Anterior cingulate cortex (tissue), 58 donors: ENCODE measurements at places on chromosomes 6 and 20.
A peak's percentile ranks its signal among the peaks of the same experiment; 100 is the strongest.

- no peak for DNase-seq
Observed at GRCh38 chr6:97666889-97667288, 383.9 kb upstream of the MMS22L start.

GRCh38 chr6:57104336-57104735 is 14.3 kb downstream of the ZNF451 start:
- no peak for DNase-seq

- DNase-seq, result no peak
Observed at GRCh38 chr6:1593958-1594314, 15.8 kb upstream of the FOXC1 start.

DNA sequence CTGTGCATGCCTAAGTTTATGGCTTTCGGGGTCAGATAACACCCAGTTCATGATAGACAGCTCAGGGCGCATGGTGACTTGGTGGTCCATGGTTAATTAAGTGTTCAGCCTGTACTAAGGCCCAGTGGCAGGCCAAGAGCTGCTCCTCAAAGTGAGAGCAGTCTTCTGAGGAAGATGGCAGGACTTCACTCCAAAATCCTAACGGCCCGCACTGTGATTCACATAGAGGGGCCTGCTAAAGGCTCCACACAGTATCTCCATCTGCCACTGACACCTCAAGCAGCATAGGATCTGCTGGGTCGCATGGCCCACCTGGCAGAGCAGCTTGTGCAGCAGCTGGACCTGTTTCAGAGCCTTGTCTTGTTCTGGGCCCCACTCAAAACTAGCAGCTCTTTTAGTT is 10.6 kb upstream of the CST7 start:
- no peak for DNase-seq

GRCh38 chr6:30007132-30007764 is 53.8 kb upstream of the POLR1H start:
- DNase-seq, result no peak

GRCh38 chr6:53322188-53323029 is 26.3 kb downstream of the ELOVL5 start:
- no peak for DNase-seq

DNA sequence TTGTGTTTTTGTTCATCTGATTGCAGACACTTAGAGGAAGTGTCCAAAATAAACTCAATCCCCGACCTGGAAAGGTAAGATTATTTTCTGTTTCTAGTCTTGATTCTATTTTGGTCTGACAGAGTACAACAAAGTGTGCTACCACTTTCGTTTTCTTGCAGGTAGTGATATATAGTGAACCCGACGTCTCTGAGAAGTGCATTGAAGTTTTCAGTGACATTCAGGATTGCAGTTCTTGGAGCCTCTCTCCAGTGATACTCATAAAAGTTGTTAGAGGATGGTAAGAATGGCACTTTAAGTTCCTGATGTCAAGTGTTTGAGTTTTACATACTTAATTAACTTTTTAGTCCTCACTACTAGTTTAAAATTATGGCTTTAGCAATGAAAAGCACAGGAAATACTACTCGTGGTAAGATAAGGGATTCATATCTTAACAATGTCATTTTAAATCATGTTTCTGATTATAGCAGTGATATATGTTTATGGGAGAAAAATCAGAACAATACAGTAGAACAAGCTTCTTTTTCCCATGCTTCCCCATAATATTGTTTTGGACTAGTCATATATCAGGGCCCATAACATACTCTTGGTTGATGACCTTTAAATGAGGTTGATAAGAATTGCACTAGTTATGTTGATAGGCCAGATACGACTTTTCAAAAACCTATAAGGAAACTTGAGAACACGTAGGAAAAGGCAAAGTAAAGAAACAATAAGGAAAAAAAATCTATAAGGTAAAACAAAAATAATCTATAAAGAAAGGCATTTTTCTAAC is 104.0 kb downstream of the RTN4IP1 start:
- no peak for DNase-seq

- no peak for DNase-seq
Observed at GRCh38 chr6:7150381-7151064, 42.8 kb downstream of the RREB1 start.

GRCh38 chr6:54467384-54467783 is 159.1 kb downstream of the TINAG start:
- DNase-seq, result no peak

- no peak for DNase-seq
Observed at GRCh38 chr6:51265426-51265825, 446.8 kb downstream of the TFAP2B start.

DNA sequence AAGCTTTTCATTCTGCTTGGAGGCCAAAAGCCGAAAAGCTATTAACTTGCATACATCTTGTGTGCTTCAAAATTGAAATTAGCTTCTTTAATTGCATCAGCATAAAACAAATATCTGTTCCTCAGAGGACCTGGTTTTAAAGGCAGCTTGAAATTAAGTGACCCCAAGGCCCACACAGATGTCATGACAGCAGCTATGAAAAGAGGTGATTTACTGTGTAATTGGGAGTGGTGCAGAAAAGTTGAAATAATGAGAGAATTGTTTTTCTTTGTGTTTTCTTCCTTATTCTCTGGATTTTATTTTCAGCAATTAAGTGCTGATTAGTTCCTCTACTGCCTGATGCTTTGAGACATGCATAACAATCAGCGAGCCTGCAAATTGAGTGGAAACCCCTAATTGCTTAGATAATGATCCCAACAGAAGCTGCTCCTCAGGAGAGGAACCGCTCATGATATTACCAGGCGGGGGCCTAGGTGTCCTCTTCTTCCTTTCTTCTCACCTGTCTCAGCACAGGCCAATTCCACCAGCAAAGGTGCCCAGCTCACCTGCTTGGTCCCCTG is 34.1 kb upstream of the GGTLC1 start:
- no peak for DNase-seq

GRCh38 chr20:10178727-10179313 is 39.8 kb upstream of the SNAP25 start:
- no peak for DNase-seq

DNA sequence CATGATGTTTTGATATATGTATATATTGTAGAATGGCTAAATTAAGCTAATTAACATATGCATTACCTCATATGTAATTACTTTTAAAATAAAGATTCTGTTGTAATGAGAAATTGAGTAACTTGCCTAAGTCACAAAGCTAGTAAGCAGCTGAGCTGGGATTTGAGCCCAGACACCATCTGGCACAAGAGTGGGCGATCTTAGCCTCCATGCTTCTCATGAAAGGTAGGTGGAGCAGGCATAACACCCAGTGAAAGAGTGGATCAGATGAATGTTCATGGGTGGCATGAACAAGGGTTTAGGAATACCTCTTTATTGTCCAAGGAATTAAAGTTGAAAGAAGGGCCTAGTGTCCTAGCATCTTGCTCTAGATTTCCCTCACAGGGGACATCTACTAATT is 365.4 kb downstream of the TFAP2B start:
- no peak for DNase-seq

DNA sequence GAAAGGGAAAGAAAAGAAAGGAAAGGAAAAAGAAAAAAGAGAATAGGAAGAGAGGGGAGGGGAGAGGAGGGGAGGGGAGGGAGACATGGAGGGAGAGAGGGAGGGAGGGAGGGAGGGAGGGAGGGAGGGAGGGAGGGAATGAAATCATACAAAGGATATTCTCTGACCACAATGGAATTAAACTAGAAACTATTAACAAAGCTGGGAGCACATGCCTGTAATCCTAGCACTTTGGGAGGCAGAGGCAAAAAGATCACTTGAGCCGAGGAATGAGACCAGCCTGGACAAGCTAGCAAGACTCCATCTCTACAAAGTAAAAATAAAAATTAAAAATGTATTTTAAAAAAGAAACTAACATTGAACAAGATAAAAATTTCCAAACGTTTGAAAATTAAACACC is 62.8 kb downstream of the ILRUN start:
- DNase-seq, result no peak

- no peak for DNase-seq
Observed at GRCh38 chr20:2449386-2449785, 21.2 kb downstream of the SNRPB start.

- DNase-seq, result no peak
Observed at GRCh38 chr20:640674-641515, 12.1 kb downstream of the SRXN1 start.

DNA sequence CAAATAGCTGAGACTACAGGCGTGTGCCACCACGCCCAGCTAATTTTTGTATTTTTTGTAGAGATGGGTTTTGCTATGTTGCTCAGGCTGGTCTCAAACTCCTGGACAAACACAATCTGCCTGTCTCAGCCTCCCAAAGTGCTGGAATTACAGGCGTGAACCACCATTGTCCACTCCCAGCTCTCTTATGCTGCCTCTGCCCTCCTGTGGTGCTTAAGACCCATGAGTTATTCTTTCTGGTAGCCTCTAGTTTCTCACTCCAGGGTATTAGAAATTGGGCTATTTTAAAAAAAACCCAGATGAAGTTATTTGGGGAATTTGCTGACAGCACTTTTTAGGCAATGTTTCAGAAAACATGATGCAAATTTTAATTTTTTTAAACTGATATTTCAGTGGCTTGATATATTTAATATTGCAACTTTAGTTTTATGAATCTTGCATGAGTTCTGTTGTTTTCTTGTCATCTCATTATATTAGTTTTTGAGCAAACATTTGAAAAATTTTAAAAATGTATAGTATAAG is 114.0 kb upstream of the FOXO3 start:
- no peak for DNase-seq

DNA sequence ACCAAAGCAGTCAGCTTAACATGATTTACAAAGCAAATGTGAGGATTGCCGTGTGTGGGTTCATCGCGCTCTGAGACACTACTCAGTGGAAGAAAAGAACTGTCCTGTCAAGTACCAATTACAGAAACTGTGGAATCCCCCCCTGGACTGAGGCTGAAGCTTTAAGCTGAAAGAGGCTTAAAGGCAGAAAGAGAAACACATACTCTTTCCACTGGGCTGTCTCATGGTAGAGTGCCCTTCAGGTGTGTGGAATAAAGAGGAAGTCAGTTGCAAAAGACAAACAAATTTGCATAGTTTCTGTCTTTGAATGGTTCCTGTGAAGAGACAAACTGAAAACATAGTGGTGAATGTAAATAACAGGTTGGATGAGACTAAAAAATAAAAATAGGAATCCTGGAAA is 560.4 kb upstream of the SYNCRIP start:
- no peak for DNase-seq

DNA sequence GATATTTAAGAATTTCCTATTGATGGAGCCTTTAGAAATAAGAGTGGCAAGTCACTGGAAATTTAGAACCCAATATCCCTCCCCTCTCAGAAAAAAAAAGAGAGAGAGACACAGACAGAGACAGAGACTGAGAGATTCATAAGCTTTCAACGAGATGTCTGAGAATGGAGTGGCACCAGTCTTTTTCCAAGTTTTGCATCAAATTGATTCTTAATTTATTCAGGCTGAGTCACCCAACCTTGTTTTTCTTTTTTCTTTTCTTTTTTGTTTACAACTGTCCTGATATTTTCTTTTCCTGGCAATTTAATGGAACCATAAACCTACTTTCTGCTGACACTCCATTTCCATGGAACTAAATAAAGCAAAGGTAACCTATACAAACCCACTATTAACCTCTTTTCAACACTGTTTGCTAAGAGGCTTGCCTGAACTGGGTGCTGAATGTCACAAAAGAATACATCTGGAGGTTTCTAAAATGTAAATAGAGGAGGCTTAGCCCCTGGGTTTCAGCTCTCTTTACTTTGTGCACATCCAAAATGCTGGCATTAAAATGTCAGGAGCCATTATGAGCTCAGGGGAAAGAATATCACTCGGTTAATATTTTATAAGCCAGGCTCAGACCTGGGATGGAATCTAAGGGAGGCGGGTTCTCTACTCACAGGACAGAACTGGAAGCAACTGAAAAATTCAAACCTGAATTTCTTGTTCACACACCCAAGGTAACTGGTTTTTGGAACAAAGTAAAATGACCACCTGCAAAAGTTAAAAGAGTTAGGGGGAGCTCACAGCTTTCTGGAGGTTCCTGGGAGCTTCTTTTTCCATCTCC is 100.8 kb downstream of the BFSP1 start:
- DNase-seq, result no peak

DNA sequence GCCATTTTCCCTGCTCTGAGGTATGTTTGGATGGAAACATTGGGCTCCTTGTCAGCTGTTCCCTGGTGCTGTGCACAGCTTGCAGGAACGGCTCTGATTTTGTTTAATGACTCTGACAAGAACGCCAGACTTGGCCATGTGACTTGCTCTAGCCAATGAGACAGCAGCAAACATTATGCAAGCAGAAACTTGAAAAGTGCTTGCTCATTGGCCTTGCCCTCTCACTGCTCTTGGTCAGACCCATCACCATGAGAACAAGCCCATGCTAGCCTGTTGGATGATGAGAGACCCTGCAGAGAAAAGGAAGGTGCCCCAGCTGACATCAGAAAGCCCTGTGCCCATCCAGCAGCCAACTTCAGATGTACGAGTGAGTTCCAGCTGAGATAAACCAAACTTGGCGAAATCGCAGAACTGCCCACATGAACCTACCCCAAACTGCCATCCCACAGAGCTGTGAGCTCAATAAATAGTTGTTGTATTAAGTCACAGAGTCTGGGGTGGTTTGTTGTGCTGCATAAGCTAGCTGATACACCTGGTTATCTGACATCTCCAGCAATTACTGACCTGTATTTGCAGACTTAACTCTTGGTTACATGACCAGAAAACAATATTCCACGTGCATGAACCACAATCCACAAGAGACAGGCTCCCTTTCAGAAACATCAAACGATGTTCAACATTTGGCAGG is 96.9 kb downstream of the JPH2 start:
- DNase-seq, result no peak

DNA sequence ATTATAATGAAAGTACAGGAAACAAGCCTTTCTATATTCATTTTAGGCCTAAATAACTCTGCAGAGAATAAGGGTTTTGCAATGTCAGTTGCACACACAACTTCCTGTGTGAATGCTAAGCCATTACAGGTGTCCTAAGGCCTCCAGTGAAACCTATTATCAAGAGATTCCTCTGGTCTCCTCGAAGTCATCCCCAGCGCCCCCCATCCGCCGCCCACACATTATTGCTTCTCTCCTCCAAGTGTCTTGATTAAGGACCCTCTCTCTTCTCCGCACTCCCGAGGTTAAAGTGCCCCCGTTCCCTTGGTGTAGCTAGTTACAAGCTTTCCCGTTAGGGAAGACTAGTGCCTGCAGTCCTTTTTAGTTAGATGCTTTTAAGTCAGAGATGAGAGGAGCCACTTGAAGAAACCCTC is 1.3 kb downstream of the HIVEP2 start:
- peak; percentile 46 for DNase-seq
